Sciatic nerve (tissue), 2 donors: ENCODE measurements at places on chromosomes 16 and 17. TPM values are rescaled to one million over a fixed set of nuclear protein-coding genes. Genes with fewer than 3 reads are reported as not detected.

DNA sequence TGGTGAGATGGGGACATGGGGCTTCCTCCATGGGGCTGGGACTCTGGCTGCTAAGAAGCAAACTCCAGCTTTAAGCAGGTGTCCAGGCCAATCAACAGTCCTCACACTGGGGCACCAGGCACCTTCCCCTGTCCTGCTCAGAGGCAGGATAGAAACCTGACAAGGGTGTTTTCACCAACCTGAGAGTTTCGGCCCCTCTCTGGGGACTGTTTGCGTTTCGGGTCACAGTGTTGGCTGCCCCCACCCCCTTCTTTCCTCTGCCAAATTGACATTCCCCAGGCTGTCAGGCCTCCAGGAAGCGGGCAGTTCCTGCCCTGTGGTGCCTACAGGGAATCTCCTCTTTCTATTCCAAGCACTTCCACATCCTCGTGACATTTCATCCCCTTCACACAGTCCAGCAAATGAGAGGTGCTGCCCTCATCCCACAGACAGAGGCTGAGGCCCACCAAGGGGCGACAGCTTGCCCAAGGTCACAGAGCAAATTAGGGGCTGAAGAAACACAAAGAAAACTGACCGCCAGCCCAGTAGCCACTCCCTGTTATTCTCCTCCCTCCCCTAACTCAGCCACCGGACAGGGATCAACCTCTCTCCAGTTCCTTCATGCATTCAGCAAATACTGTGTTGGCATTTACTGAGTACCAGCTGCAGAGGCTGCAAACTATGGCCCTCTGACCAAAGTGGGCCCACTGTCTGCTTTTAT, 38.0 kb downstream of the MMP15 start:
- DNase-seq: no peak

DNA sequence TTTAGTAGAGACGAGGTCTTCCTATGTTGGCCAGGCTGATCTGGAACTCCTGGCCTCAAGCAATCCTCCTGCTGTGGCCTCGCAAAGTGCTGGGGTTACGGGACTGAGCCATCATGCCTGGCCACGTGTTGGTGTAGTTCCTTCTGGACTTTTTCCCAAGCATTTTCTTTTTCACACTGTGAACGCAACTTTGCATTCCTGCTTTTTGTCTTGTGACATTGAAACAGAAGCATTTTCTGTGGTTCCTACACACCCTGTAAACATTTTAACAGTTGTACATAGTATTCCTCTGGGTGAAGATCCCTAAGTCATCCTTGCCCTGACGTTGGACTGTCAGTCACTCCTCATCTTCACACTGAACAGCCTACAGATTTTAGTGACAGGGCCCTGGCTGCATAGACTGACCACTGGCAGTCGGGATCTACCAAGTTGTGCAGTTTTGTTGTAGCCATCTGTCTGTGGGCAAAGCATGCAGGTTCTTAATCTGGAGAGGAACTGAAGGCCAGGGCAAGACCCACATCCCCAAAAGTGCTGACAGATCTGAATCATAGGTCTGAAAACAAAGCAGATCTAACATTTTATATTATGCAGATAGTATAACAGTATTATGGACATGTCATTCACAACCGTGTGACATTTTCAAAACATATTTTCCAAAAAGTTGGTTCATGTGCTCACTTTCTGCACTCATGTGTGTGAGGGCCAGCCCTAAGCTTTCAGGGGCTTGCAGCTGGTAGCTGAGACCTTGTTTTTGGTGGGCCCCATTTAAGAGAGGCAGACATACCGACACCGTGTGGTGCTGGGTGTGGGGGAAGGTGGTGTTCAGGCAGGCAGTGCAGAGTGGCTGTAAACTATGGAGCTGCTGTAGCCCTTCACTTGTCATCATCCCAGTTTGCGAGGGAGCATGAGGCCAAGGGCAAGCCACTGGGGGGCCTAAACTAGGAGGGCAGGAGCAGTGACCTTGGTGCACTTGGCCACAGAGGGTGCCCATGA, 59.9 kb downstream of the EPN2 start:
- DNase-seq: no peak

DNA sequence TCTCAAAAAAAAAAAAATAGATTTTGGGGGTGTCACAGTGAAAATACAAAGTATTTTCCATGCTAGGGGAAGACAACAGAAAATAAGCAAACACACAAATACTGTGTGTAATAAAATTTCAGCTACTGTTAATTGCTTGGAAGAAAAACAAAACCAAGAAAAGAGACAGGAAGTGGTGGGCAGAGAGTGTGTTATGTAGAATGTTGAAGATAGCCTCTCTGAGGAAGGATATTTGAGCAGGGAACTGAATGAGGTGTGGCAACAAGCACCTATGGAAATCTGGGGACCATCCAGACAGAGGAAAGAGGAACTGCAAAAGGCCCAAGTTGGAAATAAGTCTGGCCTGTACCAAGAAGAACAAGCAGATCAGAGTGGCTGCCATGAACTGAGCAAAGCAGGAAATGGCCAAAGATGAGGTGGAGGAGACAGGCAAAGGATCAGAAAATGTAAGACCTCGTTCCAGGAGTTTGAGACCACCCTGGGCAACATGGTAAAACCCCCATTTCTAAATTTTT, 7.8 kb upstream of the USP31 start:
- no peak for DNase-seq

GRCh38 chr16:81715358-81716196, 63.5 kb upstream of the PLCG2 start:
- no peak for DNase-seq

DNA sequence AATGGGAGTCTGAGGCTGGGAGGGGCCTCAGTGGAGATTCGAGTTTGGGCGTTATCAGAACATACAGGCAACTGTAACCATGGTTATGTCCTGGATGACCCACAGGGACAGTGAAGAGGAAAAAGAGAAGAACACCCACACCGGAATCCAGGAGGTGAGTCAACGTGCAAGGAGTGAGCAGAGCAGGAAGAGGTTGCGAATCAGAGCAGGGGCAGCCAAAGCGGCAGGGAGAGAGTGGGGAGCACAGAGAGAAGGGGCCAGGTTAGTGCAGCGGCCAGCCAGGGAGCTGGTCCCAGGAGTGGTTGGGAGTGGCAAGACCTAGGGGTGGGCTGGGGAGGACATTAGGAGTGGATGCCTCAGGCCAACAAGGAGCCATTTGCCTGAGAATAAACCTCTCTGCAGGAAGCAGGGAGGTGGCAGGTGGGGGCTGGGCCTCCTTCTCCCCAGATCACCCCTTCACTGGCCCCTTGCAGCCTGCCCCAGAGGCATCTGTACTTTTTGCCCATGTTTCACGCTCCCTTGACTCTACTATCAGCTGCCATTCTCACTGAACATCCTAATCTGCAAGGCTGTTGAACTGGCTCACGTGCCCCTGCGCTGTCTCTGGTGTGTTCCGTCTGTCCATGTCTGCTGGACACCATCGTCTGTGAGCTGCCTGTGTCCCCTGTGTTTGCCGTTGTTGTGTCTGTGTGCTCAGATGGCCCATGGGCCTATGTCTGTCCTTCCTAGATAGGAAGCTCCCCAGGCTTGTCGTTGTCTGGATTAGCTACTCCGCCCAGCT, 5.1 kb downstream of the KRT13 start:
- no peak for DNase-seq

GRCh38 chr16:10756574-10756973, 12.9 kb downstream of the NUBP1 start:
- DNase-seq: no peak

DNA sequence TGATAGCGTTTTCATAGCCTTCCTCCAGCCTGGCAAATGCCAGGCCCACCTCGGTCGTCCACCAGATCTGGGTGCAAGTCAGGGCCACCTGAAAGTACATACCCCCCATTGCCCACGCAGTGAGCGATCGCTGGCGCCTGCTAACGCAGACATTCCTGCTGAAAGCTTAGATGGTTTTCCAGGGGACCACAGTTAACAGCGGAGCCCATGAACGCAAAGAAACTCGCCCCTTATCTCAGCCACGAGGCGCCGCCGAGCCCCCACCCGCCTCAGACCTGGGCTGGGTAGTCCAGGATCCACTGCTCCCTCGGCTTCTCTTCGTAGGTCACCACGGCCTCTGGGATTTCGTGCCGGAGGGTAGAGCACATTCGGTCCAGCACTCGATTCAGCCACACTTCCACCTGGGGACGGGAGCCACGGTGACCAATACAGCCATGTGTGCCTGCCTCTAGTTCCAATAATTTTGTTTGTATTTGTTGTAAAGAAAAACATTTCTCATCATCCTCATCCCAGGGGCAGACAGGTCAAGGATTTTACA, 74.5 kb downstream of the DNAH17 start:
- DNase-seq: no peak

DNA sequence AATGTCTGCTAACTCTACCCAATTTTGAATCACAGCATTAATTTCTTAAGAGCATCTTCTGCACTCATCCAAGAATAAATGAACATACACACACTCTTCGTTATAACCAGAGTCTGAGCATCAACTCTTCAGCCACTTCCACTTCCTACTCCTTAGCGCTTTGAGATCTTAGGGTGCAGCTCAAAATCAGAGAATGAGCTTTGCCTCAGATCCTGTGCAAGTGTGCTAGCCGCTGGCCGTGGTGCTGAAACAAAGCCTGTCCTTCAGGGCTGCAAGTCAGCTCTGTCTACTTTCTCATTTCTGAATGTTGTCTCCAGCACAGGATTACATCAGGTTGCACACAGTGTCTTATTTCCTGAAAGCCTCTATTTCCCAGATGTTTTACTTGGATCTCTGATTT, 165.4 kb downstream of the AIPL1 start:
- DNase-seq: no peak

DNA sequence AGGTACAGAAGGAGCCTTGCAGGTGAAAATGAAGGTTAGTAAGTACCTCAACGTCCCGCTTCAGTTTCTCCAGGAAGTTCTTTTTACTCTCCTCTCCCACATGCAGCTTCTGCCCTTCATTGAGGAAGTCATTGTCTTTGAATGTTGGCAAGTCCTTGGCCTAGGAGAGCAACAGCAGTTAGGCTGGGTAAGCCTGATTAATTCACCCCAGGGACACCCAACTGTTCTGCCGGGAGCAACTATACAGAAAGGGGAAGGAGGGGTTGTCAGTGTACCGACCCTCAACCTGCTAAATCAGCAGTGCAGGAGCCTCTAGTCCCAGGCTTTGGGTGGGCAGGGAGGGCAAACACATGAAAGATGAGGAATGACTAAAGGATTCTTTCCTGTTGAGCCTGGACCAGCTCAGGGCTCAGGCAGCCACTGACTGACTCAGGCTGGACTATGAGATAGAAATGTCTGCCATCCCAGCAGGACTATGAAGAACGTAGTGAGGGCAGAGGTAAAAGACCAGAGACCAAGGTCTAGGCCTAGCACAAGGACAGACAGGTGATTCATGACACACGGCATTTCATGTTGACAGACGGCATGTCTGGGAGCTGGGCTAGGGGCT, 21.6 kb downstream of the PIP4K2B start:
- no peak for DNase-seq

The ATP2A1 gene
- 0.89 TPM for total RNA-seq

DNA sequence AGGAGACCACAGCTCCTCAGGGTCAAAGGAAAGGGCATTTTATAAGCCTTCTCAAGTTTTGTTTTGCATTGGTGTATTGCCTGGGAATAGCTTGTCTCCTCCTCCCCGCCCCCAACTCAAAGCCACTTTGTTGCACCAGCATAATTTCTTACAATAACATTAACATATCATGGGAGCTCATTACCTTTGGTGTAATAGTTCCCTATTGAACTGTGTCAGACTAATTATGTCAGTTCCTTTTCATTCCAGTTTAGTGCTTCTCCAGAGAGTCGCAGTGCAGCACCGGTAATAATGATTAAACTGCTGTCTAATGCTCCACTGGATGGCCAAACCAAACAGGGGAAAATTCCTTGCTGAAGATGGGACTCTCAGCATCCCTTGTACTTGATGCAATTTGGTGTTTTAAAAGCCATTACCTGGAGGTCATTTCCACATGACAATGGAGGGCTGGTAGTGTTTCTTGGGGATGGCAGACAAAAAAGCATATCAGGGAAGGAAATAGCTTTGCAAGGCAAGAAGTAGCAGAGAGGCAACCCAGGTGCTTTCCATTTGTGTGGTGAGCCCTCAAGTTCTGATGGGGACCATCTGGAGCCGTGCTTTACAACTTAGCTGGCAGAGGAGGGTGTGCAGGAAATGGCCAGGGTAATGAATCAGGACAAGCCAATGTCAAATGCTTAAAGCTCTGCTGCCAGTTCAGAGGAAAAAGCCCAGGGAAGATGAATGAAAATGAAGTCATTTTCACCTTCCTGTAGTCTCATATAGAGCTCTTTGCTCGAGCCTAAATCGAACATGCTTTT, 91.5 kb upstream of the NLRP1 start:
- DNase-seq: no peak
